SJSA1 (cell line): ENCODE measurements at places on chromosomes 3 and 15. TPM values are rescaled to one million over a fixed set of nuclear protein-coding genes. Genes with fewer than 3 reads are reported as not detected.

DNA sequence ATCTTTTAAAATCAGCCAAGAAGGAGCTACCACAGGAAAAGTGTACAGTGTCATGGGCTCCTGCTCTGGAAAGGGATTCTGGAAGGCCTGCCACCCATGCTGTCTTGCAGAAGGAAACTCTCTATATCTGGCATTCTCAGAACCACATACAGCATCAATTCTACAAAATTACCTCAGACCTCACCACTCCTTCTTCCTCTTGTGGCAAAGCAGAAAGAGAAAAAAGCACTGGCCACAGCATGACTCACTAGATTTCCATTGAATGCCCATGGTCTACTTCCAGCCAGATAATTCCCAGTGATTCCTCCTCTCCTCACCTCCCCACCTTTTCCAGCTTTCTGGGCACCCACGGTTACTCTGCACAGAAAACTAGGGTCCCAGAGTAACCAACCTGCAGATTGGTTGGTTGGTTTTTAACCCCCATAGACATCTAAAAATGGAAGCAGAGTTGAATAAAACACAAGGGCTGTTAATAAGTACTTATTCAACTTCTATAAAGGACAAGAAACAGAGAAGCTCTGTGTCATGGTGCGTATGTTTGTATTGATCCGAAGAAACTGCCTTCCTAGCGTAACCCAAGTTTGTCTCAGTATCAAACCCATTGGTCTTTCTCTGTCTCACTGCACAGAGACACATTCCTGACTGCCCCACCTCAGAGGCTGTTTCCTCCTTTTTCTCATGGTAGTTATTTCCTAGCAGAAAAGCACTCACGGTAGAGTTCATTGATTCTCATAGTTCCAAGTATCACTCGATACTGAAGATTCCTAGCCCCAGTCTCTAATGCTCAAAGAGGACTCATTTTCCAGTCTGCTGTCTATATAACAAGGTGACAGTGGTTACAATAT lies 67.7 kb downstream of the LDHAL6B start:
- peak; percentile 67 for DNase-seq
- peaks cover 21% of the 10 kb centered on the region for H3K4me1 ChIP-seq
- peaks cover 17% of the 10 kb centered on the region for H3K36me3 ChIP-seq
- H3K4me3 ChIP-seq: no peak overlapping the region
- peak overlapping the region; percentile 17; the same call in 1 of the 2 replicates for H3K27ac ChIP-seq

- no peak overlapping the region for H3K27ac ChIP-seq
- H3K4me1 ChIP-seq: no peaks in the 10 kb centered on the region
- H3K36me3 ChIP-seq: no peaks in the 10 kb centered on the region
- H3K4me3 ChIP-seq: no peak overlapping the region
- no peaks in the 10 kb centered on the region for H3K27me3 ChIP-seq
Measured at GRCh38 chr3:171122240-171122639, 95.7 kb upstream of the SLC2A2 start.

DNA sequence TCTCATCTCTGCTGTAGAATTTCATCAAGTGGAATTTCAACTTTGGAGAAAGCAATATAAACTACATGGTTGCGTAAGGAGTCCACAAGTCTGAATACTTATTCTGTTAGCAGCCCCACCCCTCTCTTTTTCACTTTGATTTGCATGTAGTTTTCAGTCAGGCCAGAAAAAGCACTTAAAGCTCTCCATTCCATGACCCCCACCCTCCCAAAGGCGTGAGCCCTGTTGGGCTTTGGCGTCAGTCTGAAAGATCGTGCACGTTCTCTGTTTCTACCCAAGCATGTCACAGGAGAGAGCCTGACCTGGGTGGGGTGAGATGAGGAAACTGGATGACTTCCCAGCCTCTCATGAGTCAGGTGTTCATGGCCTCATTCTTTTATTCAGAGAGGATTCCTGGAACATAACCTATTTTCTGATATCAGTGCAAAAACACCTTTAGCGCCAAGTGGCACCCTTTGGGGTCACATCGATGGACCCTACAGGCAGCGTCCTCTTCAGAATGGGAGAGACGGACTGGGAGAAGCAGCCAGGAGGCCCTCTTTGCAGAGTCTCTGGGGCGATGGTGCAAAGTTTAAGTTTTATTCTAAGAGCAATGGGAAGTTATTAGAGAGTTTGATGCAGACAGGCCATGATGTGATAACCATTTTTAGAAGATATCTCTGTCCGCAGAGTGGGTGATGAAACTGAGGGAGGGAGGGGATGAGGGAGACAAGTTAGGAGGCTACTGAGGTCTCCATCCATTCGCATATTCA lies 55.8 kb downstream of the LSM3 start:
- no peak overlapping the region for H3K4me3 ChIP-seq
- DNase-seq: no peak
- peaks cover 37% of the 10 kb centered on the region for H3K4me1 ChIP-seq
- H3K27me3 ChIP-seq: no peaks in the 10 kb centered on the region
- no peak overlapping the region for H3K27ac ChIP-seq

- H3K27ac ChIP-seq: no peak overlapping the region
- H3K27me3 ChIP-seq: no peaks in the 10 kb centered on the region
- no peaks in the 10 kb centered on the region for H3K4me1 ChIP-seq
- no peak for DNase-seq
- peaks cover 81% of the 10 kb centered on the region for H3K36me3 ChIP-seq
Measured at GRCh38 chr3:152460936-152461335, 192.2 kb downstream of the MBNL1 start.

GRCh38 chr3:121834157-121834670 lies 646 bp downstream of the IQCB1 start:
- peaks cover 3% of the 10 kb centered on the region; the same call in 1 of the 2 replicates for H3K4me1 ChIP-seq
- DNase-seq: no peak
- peak overlapping the region; percentile 53 for H3K4me3 ChIP-seq
- peaks cover 15% of the 10 kb centered on the region for H3K27me3 ChIP-seq

GRCh38 chr3:32076566-32076965 lies 29.9 kb upstream of the GPD1L start:
- no peaks in the 10 kb centered on the region for H3K36me3 ChIP-seq
- DNase-seq: no peak
- no peak overlapping the region for H3K27ac ChIP-seq
- no peak overlapping the region for H3K4me3 ChIP-seq

- H3K4me1 ChIP-seq: peaks cover 10% of the 10 kb centered on the region
- H3K4me3 ChIP-seq: no peak overlapping the region
- H3K27me3 ChIP-seq: no peaks in the 10 kb centered on the region
- no peak for DNase-seq
- no peak overlapping the region for H3K27ac ChIP-seq
- no peaks in the 10 kb centered on the region for H3K36me3 ChIP-seq
Measured at GRCh38 chr3:171979081-171979480, 60.3 kb upstream of the FNDC3B start.

- no peak for DNase-seq
- no peak overlapping the region for H3K27ac ChIP-seq
- peak overlapping the region; percentile 6; the same call in 1 of the 2 replicates for H3K4me3 ChIP-seq
- no peaks in the 10 kb centered on the region for H3K36me3 ChIP-seq
- peaks cover 56% of the 10 kb centered on the region for H3K27me3 ChIP-seq
Measured at GRCh38 chr3:54121414-54122323, 683 bp upstream of the CACNA2D3 start.

GRCh38 chr3:36399933-36400332 lies 19.6 kb downstream of the STAC start:
- no peak overlapping the region for H3K27ac ChIP-seq
- H3K4me3 ChIP-seq: no peak overlapping the region
- no peak for DNase-seq
- no peaks in the 10 kb centered on the region for H3K4me1 ChIP-seq
- H3K27me3 ChIP-seq: no peaks in the 10 kb centered on the region
- H3K36me3 ChIP-seq: no peaks in the 10 kb centered on the region

The NCKIPSD gene
- total RNA-seq: 8.7 and 10.2 TPM in 2 replicates

The SMCO1 gene
- not detected in 2 replicates for total RNA-seq

The IL20RB gene
- 3.2 and 3.6 TPM in 2 replicates for total RNA-seq
